ELF-1 (cell line): ENCODE measurements at places on chromosomes 11 and 22.

DNA sequence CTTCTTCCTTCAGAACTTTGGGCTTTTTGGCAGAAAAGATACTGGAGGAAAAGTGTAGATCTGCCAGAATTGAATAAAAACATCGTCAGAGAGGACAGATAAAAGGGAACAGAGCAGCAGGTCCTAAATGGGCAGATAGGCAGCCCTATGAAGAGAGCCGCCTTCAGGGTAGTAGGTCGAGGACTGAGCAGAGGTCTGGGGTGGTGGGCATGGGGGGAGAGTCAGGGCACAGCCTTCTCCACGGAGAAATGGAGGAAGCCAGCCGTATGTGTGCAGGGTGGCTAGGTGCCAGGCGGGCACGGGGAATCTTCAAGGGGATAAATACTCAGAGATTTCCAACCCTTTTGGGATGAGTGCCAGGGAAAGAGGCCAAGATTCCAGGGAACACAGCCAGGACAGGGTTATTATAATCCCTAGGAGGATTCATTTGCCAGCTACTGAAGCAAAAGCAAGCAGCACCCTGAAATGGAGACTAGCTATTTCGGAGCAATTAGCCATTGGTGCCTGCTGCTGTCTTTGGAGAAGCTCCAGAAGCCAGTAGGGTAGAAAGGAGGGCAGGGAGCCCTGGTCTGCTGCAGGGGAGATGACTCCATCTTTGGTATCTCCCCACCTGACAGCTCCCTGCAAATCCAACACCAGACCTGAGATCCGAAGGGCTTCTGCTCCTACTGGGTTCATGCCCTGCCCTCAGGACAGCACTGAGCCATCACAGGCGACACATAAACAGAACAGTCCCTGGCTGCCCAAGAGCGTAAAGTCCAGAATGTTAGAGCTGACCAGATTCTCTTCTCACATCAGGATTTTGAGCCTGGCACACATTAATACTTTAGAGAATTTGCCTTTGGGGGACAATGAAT lies 174.5 kb upstream of the NTM start:
- no peak for DNase-seq

GRCh38 chr11:9664276-9665171 lies 647 bp downstream of the SWAP70 start:
- peak; percentile 82 for DNase-seq

DNA sequence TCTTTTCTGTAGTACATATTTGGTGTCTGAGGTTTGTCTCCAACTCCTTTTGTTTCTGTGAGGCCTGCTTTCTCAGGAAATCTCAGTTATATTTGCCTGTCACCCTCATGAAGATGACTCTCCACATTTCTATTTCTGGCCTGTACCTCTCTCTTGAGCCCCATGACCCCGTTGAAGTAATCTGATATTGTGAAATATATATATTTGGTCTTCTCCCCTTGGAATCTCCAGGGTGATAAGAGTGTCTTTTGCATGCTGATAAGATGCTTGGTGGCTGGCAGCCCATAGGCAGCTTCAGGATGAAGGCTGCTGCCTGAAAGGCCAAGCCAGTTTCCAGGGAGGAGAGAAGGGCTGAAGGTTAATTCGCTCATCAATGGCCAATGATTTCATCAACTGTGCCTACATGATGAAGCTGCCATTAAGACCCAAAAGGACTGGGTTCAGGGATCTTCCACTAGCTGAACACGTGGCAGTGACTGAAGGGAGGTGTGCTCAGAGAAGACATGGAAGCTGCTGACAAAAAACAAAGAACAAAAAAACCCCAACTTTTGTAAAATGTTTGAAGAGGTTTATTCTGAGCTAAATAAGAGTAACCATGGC lies 67.4 kb downstream of the MICAL2 start:
- no peak for DNase-seq

DNA sequence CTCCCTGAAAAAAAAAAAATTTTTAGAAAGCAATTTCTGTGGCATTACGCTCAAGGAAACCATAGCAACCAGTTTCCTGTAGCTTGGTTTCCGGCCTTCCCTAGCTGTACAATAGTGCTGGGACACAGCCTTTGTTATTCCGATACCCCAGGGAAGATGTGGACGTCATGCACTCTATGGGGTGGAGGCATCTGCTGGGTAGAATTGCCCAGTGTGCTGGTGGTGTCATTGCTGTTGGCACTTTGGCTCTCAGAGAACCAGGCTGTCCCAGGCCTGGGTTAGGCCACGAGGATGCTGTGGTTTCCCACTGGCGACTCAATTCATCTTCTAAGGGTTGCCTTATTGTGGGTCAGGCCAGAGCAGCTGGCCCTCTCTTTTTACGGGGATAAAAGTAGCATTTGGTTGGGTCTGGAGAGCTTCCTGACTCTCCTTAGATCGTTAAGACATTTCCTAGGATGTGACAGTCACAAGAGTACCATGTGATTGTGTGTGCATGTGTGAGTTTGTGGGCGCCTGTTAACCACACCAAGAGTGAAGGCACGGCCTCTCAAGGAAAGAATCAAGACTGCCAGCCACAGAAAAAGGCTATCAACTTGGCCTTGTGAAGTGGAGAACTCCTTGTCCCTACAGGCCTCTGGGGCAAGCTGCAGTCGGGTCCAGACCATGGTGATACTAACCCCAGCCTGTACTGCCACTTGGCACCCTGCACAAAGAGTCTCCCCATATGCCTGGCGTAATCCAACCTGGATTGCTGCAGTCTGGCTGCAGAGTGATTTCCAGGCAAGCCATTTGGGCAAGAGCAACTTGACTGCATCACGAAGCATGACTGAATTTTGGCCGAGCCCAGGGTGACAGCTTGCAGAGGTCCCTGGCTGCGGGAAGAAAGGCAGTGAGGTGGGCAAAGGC lies 35.9 kb upstream of the NAV2 start:
- no peak for DNase-seq

DNA sequence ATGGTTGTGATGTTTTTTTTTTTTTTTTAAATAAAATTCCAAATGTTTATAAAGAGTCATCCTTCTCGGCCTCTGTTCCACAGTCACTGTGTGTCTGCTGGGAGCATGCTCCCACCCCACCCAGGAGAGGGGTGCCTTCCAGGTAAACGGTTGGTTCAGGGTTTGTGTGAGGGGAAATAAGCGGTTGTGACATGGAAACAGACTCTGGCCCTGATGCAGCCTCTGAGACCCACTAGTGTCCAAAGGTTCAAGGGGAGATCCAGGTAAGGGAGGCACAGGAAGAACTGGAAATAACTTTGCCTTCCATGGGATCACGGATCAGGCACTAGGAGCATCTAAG lies 6.0 kb upstream of the GAS2L1 start:
- DNase-seq, result no peak

- DNase-seq, result no peak
Measured at GRCh38 chr11:126154691-126155090, 56.8 kb downstream of the RPUSD4 start.

DNA sequence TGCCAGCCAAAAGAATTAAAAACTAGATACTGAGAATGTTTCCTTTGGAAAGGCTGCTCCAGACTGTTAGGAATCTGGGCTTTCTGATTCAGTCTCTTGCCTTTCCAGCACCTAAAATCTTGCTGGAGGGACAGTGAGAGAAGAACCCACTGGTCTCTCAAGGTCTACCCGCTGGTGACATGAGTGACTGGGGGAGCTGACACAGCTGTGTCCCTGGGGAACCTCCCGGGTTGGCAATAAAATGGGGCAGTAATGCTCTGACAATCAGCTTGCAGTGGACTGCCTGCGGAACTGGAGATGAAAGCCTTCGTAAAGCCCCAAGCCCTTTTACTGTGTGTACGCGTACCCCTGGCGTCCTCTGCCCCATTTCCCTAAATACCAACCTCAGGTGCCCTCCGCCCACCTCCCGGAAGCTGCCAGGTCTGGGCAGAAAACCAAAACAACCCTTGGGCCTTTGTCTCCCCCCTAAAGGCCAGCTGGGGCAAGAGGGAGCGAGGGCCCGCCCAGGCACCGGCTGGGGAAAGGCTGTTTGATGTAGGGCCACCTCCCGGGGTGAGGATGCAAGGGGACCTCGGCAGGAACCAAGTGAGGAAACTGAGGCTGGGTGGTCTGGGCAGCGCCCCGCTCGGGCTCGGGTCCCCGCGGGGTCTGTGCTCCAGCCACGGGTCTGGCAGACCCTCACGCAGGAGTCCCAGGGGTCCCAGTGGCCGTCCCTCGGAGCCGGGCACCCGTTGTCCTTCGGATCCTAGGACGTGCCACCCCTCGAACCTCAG lies 741 bp downstream of the CARS1 start:
- DNase-seq, result peak; percentile 43

GRCh38 chr11:126105022-126105747 lies 42.5 kb upstream of the CDON start:
- DNase-seq, result no peak
